ENCODE measurements at places on chromosomes 1 and 21. TPM values are rescaled to one million over a fixed set of nuclear protein-coding genes. Genes with fewer than 3 reads are reported as not detected.

MLLT11 gene
- 12.7 TPM for total RNA-seq

OR10Z1 gene
- not detected for total RNA-seq

SPRR2B gene
- not detected for total RNA-seq

FAM177B gene
- total RNA-seq: not detected

NBPF9 gene
- 2.5 TPM for total RNA-seq

DCDC2B gene
- total RNA-seq: not detected

DNA sequence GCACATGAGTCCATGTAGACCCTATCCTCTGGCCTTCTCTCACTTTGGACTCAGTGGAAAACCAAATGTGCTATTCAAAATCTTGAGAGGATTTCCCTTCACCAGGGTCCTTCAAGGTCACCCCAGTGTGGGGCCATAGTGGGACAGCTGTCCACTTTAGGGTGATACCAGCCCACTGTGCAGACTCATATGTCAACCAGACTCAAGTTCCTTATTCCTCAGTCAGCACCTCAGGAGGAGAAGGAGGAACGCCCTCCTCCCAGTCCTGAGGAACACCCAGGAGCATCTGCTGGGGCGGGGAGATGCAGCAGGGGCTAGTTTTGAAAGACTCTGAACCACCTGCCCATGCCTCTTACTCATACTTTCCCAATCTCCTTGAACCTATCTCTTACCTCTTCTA lies 340.9 kb downstream of the MATN1 start:
- DNase-seq: no peak

GRCh38 chr1:78277253-78277652 lies 213.5 kb upstream of the PTGFR start:
- no peak for DNase-seq

- DNase-seq: no peak
Measured at GRCh38 chr1:23020706-23021405, 1.6 kb downstream of the KDM1A start.

- DNase-seq: peak; percentile 23
Measured at GRCh38 chr1:76854255-76854654, 13.0 kb upstream of the ST6GALNAC5 start.

DNA sequence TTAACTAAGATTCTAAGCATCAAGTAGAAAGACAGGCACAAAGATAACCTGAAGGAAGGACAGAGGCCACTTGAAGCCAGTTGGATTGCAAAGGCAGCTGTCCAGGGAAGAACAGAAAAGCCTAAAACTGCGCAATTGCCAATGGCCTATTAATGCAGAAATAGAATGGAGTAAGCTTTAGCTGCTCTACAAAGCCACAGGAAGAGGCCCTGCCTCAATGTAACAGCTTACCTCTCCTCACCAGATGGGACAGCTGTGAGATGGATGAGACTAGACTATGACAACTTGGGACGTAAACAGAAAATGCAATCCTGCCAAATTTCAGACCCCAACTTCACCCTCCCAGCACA lies 176.5 kb downstream of the EIF4G3 start:
- no peak for DNase-seq

DNA sequence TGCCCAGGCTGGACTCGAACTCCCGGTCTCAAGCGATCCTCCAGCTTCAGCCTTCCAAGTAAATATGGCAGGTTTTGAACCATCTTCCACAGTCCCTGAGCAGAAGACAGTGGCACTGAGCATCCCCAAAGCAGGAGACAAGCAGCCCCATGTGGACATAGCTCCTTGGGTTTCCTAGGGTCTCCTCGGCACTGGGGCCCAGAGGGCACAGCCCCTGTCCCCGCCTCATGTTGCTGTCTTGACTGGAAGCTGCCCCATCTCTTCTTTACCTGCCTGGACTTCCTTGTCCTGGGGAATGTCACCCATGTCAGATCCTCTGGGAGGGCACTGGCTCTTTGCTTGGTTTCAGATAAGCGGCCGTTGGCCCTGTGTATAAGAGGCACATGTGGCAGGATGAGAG lies 263.7 kb upstream of the RAB4A start:
- DNase-seq: no peak

DNA sequence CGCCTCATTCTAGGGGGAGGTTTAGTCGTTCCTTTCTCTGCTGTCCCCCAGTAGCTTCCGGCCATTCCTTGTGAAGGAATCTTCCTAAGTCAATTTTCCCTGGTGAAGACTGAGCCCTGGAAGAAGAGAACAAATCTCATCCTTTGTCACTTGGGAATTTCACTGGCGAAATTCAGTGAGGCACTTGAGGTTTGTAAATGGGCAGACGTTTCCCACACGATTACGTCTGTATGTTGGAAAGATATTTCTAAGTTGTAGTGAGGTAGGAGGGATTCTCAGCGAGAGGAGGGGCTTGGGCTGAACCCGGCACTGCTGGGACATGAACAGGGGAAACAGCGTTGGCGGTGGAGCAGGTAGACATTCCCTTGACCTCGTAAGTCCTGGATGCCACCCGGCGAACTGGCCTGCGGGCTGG lies 47.2 kb downstream of the GALNT2 start:
- no peak for DNase-seq

DNA sequence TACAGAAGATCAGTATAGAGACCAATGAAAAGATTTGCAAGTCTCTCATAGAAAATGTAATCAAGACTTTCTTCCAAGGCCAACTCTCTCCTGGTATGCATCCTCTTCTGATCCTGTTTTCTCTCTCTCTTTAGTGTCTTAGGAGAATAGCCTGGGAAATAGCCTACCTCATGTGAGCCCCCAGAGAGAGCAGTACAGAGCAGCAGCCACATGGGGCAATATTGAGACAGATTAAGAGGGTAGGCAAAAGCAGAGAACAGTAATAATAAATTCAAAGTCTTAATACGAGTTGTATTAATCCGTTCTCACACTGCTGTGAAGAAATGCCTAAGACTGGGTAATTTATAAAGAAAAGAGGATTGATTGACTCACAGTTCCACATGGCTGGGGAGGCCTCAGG lies 61.4 kb downstream of the RNASEL start:
- no peak for DNase-seq

- DNase-seq: no peak
Measured at GRCh38 chr1:110477445-110477957, 26.6 kb downstream of the PROK1 start.

- DNase-seq: no peak
Measured at GRCh38 chr1:245880754-245881403, 626.2 kb downstream of the SMYD3 start.

DNA sequence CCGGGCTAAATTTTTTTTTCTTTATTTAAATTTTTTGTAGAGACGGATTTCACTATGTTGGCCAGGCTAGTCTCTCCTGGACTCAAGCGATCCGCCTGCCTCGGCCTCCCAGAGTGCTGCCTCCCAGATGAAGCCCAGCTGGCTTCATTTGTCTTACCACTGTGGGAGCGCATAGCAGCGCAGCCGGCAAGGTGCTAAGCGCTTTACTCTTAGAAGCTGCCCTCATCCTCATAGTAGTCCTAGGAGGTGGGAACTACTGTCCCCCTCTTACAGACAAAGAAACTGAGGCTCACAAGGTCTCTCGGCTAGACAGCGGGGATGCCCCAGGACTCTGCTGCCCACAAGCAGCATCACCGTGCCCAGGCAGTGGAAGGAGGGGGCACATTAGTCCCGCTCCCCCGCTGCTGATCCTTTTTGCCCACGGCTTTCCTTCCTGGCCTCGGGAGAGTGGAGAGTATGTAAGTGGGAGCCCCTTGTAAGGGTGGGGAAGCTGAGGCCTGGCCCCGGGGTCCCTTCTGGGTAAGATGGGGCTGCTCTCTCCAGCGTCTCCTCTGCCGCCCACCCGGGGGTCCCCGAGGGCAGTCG lies 726 bp downstream of the TMEM54 start:
- DNase-seq: no peak

DNA sequence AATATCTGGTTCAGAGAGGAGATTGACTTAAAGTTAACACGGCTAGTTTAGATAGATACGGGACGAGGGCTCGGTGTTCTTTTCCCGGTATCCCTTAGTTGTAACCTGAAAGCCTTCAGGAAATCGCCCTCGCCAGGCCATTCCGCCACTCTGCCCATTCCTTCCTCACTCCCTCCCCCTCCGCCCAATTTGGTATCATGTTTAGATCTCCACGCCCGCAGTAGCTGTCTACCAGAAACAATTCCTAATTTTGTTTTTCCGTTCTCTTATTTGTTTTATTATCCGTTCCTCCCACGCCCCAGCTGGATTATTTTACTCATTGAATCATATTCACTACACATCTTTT lies 685 bp upstream of the VAMP4 start:
- peak; percentile 29 for DNase-seq

GRCh38 chr1:112840631-112841624 lies 115.1 kb downstream of the SLC16A1 start:
- DNase-seq: no peak

- no peak for DNase-seq
Measured at GRCh38 chr1:165383067-165383466, 26.6 kb upstream of the LMX1A start.
